ENCODE measurements at places on chromosomes 4 and X.

- no peak for DNase-seq
Observed at GRCh38 chr4:119002476-119002875, 113.8 kb downstream of the SYNPO2 start.

- DNase-seq, result no peak
Observed at GRCh38 chrX:27591938-27592337, 1.8 kb downstream of the DCAF8L2 start.

GRCh38 chrX:40542208-40542607 lies 38.6 kb upstream of the ATP6AP2 start:
- DNase-seq, result no peak

DNA sequence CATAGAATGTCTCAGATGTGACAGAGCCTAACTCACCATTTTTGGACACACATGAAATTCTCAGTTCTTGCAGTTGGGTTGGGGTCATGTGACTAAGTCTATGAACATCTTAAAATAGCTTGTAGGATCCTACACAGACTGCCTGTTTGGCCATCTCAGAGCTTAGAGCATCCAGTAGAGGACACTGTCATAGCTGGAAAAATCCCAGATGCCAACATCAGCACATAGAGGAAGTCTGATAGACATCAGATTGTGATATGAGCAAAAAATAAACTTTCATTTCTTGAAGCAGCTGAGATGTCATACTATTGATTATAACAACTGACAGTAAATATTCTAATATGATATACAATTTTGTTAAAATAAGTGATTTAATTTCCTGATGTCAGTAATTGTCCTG lies 207.1 kb downstream of the TRAM1L1 start:
- no peak for DNase-seq

DNA sequence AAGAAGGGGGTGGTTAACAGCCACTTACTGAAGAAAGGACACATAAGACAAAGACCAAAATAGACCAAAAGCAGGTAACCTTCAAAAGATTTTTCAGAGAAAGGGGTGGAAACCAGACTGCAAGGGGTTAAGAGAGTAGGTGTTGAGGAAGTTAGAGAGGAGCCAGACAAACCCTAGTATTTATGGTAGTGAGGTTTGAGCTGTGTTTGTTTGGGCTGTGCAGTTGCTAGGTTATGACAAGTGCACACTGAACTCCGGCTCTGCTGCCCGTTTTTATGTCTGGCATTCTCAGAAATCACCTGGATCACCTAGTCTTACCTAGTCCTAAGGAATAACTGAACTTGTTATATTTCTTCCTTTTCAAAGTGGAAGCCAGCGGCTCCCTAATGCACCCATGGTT lies 22.9 kb upstream of the G3BP2 start:
- no peak for DNase-seq

GRCh38 chr4:87985097-87985886 lies 9.8 kb downstream of the SPP1 start:
- DNase-seq, result no peak

- DNase-seq, result no peak
Observed at GRCh38 chrX:30593440-30594200, 16.1 kb upstream of the TASL start.

- DNase-seq, result no peak
Observed at GRCh38 chrX:114508756-114509155, 75.1 kb upstream of the HTR2C start.

DNA sequence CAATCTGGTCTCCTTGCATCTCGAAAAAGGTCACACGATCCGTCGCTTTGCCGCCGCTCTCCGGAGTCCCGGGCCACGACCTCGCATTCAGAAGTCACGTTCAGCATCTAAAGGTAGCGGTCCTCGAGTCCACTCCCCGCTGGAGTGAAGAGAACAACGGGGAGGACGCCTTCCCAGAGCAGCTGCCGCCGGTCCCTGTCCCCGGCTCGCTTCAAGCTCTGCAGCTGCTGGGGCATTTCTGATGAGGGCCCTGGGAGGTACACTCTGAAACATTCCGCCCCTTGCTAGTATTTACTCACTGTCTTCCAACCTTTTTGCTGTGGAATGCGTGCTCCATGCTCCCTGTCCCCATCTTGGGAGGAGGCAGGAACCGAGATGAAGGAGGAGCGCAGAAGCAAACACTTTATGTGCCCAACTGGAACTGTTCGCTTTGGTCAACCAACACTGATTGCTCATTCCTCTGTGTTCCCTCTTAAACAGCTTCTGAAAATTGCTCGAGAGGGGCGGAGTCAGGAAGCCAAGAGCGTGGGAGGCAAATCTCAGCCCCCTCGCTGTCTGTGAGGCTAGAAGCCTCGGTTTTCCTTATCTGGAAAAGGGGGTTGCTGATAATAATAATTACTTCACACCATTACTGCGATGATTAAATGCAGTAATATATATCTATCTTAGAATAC lies 6.4 kb upstream of the VAMP7 start:
- DNase-seq, result no peak

DNA sequence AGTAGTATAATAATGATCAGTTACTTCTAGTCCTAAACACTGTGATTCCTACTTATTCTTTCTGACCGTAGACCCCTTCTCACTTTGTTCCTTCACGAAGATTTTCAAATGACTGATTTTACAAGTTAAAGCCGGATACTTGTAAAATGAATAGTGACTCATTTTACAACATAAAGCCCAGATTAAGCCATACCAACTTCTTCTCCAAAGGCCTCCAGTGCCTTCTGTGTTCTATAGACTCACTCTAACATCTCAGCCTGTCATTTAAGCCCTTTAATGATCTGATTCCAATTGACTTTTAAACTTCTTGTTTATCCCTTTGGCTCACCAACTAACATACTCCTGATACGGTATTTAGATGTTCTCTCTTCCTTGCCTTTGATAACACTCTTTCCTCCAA lies 480.0 kb upstream of the HS3ST1 start:
- no peak for DNase-seq

DNA sequence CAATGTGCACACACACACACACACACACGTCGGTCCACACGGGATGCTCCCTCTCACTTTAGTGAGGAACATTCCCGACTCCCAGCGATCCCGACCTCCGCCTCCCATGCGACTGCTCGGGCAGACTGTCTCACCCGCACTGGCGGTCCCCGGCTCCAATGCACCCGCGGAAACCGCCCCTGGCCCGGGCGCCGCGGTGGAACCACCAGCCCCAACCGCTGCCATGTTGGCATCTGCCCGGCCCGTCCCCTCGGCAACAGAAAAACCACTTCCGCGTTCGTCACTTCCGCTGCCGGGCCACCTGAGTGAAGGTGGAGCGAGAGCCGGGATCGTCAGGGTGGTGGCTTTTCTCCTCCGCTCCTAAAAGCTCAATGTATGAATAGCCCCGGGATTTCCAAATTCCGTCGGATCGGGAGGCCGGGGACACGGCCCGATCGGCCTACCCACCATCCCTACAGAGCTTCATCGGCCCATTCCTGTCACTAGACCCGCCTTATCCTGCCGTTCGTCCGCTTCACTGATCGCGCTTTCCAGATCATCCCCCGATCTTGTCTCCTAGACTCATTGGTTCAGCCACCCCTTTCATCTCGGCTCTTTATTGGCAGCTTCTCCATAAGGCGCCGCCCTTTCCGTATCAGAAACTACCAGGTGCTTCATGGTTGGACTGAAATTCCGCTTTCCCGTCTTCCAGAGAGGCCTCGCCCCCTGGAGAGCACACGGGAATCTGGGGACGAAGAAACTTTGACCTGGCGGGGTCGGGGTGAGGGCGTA lies at the start of gene SLC35A2:
Gene SLC35A2 (minus strand): TSS at position 235 of the 771 bp plus-strand sequence. CDS start 10 bp downstream, at position 225.
- DNase-seq, result peak; percentile 36

GRCh38 chr4:17875402-17876070 lies 64.8 kb downstream of the NCAPG start:
- no peak for DNase-seq

- DNase-seq, result no peak
Observed at GRCh38 chr4:169925678-169926077, 100.5 kb downstream of the MFAP3L start.

DNA sequence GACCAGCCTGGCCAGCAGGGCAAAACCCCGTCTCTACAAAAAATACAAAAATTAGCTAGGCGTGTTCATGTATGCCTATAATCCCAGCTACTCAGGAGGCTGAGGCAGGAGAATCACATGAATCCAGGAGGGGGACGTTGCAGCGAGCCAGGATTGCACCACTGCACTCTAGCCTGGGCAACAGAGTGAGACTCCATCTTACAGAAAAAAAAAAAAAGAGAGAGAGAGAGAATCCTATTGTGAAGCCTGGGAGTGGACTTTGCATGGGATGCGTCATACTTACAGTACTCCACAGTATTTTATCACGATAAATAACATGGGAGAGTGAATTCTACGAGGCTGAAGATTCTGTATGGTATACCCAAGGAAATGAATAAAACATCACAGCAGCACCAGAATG lies 139.6 kb downstream of the AASDH start:
- no peak for DNase-seq

GRCh38 chr4:14100349-14100748 lies 472.8 kb upstream of the BOD1L1 start:
- no peak for DNase-seq

- no peak for DNase-seq
Observed at GRCh38 chrX:51824061-51824460, 69.4 kb upstream of the MAGED1 start.

DNA sequence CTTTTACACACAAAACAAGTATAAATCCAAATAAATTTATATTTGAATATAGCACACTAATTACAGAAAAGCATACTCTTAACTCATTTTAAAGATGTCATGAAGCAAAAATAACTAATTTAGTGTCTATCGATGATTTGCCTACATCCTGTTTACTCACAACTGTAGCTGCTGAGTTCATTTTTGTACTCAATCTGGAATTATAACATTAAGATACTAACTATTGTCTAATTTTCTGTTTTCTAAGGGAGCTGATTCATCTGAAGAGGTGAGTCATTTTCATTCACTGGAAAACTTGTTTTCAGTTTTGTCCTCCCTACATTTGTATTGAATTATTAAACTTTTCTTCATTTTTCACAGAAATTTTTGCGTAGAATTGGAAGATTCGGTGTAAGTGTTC lies 3.7 kb downstream of the STATH start:
- no peak for DNase-seq

- DNase-seq, result no peak
Observed at GRCh38 chr4:3054169-3054759, 20.1 kb downstream of the HTT-AS start.

DNA sequence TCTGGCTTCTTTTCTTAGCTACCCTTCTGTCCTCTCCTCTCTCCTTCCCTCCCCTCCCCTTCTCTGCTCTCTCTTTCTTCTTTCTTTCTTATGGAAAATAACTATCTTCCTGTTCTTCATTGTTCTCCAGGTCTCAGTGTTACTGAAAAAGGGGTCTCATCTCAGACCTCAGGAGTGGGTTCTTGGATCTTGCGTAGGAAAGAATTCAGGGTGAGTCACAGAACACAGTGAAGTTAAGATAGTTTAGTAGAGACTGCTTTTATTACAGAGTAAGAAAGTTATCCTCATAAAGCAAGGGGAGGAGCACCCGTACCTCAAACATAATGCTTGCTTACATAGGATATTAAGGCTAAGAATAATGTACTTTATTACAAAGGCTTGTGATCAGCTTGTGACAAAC lies 31.8 kb upstream of the CWH43 start:
- DNase-seq, result no peak

GRCh38 chrX:19715711-19716638 lies 171.4 kb downstream of the SH3KBP1 start:
- no peak for DNase-seq

DNA sequence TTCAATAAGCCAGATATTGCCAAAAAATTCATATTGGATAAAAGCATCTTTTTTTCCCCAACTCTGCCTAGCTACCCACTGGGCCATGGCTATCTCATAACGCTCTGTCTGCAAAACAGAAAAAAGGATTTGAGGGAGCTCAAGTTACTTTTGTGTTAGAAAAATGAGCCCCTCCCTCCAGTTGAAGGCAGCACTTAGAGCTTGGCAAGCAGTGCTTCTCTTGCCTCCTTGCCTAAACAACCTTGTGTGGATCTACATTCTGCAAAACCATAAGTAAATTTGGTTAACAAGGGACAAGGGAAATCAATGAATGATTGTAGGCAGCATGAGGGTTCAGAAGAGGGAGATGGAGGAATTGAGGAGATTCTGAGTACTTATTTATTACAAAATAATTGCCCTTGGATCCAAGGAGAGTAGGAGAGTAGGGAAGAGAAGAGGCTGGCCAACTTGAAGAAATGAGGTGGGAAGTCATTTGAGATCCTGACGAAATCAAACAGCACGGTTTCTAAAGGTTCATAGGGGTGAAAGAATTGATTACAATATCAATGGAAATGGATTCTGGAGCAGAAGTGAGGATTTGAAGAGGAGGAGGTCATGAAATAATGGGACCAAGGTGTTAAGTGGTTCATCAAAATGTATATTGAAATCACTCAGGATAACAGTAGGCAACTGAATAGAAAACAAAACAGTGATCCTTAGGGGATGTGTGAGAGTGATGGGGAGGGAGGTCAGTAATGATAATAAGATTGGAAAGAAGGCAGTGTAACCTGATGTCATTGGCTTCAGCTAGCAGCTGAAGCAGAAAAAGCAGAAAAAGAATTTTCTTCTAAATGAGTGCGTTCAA lies 434.8 kb upstream of the IGFBP7 start:
- no peak for DNase-seq

DNA sequence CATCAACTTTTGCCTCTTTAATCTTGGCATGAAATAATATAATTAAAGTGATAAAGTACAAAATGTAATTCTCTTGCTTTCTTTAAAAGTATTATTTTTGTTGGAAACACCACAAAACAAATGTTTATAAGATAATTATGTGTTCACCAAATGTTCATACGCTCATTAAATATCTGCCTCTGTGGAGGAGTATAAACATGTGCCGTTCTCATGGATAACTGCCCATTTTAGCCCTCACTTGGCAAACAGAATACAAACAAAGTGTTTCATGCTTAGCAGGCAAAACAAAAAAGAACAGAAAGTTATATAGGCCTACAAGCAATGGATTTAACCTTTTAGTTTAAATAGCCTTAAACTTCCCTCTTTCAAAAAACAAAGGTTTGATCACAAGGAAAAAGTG lies 800.5 kb upstream of the DIAPH2 start:
- DNase-seq, result no peak

GRCh38 chr4:55258152-55258865 lies 87.7 kb upstream of the SRD5A3 start:
- DNase-seq, result peak; percentile 64

- DNase-seq, result no peak
Observed at GRCh38 chr4:85218756-85219155, 252.3 kb upstream of the WDFY3 start.

- no peak for DNase-seq
Observed at GRCh38 chr4:111323496-111323895, 700.6 kb upstream of the PITX2 start.

DNA sequence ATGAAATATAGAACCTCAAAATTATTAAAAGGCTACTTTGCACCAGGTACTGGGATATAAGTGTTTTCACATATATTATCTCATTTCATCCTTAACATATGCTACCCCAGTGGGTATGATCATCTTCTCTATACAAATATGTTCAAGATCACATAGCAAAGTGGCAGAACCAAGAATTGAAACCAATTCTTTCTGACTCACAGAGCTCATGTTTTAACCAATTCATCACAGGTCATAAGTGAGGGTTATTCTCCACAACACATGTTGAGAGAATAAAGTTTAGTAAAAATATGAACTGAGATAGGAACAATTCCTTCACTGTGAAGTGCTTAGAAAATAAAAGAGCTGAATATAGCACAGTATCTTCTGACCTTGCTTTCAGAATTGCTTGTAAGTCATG lies 442.9 kb upstream of the RASGEF1B start:
- DNase-seq, result no peak

GRCh38 chrX:134647477-134647877 lies 10.8 kb downstream of the PLAC1 start:
- DNase-seq, result no peak

GRCh38 chrX:96002431-96002830 lies 682.2 kb upstream of the DIAPH2 start:
- no peak for DNase-seq
